ENCODE measurements at places on chromosomes 1 and 21.

- ATAC-seq = peak; percentile 89
Observed at GRCh38 chr1:155135415-155136028, at the start of gene SLC50A1. Gene SLC50A1, plus strand, starts transcription at chr1:155135852. Its CDS starts 60 bp downstream, at chr1:155135912.

DNA sequence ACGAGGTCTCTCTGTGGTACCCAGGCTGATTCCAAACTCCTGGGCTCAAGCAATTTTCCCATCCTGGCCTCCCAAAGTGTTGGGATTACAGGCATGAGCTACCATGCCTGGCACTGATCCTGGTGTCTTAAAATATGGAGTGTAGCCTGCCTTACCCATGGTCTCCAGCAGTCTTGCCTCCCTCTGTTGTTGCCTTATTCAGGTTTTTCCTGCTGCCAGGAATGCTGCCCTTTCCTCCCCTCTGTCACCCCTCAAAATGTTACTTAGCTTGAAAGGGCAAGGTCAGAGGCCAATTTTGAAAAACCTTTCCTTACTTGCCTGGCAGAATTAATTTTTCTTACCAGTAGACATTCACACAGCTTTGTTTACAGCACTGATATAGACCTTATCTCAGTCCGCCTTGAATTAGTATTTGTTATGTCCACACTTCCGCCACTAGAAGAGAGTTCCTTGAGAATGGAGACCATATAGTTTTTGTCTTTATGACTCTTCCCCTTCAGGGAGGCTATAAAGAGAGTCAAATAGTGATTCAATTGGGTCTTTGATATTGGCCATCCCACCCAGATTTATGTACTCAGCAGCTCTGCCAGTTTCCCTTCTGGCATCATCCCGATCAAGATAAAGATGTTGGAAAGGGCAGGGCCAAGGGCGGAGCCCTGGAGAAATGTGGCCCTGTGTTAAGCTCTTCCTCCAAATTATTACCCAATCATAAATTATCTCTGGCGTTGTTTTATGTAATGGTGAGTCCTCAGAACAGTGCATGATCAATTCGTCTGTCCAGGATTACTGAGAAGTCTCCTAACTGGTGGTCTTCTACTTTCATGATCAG, 38.8 kb downstream of the C1orf21 start:
- no peak for ATAC-seq

GRCh38 chr1:203088441-203088840, 2.6 kb upstream of the MYOG start:
- no peak for ATAC-seq

DNA sequence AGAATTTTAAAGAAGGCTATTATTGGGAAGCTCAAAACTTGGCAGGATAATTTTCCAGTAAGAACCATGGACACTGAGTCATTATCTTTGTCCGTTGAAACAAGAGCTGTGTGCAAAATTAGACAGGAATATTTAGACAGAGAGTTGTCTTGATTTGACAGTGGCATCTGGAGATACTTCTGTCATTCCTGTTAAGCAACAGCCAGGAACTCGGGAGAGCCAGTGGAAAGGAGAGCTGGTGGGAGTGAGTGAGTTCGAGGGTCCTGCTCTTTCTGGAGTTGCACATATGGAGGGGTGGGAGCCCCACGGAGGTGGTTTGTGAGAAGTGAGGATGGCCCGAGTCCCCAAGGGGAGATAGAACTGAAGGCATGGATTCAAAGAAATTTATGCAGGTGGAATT, 3.1 kb downstream of the COQ8A start:
- no peak for ATAC-seq

DNA sequence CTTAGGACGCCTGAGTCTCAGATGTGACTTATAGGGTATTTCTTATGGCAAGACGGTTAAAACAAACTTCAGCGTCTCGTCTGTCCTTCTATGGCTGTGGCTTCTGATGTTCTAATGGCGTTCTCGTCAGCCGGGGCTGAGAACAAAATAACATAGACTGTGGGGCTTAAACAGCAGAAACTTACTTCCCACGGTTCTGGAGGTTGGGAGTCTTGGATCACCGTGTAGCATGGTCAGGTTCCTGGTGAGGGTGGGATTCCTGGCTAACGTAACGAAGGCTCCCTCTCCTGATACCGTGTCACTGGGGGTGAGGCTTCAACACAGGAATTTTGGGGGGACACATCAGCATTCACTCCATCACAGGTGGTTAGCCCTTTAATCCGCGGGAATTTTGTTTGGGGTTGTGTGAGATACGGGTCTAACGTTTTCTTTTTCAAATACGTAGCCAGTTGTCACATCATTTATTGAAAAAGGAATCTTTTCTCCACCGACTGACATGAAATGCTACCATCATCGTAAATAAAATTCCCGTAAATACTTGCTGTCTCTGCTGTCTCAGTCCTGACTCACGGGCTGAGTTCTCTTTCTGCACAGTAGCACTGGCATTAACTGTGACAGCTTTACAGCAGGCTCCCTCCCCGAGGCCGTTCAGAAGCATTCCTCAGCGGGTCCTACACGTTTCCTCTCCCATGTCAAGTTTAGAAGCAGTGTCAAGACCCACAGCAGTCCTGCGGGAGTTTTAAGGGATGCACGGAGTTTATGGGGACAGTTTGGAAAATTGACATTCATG, 8.1 kb upstream of the POFUT2 start:
- ATAC-seq = peak; percentile 76

DNA sequence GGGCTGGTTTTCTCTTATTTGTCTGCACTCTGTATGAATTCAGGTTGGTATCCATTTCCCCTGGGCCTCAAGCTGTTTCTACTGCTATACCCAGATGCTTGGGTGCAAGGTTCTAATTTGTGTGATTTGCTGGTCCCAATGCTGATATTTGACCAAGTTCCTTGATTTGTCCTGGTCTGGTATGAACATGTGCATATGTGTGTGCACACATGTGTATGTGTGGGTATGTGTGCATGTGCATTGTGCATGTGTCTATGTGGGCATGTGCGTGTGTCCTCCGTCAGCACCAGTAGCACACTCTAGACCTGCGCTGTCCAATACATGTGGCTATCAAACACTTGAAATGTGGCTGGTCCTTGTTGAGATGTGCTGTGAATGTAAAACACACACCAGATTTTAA, 102.4 kb upstream of the TSPAN2 start:
- ATAC-seq = no peak

DNA sequence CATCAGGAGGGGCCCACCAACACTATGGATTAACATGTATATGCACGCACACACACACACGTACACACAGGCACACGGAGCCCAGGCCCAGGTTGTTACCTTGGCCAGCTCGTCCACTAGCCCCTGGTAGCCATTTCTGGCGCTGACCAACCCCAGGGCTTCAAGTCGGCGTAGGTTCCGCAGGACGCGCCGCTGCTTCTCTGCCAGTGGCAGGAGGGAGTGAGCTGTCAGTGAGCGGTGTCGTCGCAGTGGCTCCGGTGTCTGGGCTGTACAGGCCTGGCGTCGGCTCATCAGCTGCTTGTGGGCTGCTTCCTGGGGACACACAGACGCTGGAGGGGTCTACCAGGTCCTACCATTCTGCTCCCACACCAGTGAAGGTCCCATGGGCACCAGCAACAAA, 29.4 kb upstream of the MEF2D start:
- no peak for ATAC-seq

- no peak for ATAC-seq
Observed at GRCh38 chr21:34844013-34844923, 175.5 kb downstream of the CLIC6 start.

GRCh38 chr1:173295391-173295790, 88.3 kb upstream of the TNFSF4 start:
- ATAC-seq = no peak

DNA sequence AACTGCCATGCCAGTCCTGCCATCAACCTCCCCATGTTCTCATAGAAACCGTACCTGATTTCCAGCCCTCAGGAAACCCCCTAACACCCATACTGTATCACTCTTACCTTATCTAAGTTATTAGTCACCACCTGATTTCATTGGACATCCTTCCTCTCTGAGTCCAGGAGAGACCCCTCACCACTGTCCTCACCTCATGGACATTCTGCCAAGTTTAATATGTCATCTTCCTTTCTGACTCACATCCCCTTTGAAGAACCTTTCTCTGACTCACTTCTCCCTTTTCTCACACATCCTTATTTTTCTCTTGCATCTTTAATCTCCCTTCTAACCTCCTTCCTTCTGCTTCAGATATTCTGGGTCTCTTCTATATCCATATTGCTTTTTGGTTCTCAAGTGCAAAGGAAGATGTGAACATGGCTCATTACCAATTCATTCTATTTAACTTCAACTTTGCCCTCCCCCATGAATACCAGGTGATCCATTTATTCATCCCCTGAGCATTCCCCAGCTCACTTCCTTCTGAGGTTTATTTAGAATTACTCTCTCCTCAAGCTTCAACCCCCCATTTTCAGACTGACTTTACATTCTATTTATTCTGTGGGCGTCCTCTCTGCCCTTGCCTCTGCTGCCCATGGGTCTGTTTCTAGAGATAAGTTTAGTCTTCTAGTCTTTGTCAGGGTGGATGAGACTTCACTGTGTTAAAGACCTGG, 206.8 kb upstream of the ESRRG start:
- ATAC-seq = peak; percentile 34

DNA sequence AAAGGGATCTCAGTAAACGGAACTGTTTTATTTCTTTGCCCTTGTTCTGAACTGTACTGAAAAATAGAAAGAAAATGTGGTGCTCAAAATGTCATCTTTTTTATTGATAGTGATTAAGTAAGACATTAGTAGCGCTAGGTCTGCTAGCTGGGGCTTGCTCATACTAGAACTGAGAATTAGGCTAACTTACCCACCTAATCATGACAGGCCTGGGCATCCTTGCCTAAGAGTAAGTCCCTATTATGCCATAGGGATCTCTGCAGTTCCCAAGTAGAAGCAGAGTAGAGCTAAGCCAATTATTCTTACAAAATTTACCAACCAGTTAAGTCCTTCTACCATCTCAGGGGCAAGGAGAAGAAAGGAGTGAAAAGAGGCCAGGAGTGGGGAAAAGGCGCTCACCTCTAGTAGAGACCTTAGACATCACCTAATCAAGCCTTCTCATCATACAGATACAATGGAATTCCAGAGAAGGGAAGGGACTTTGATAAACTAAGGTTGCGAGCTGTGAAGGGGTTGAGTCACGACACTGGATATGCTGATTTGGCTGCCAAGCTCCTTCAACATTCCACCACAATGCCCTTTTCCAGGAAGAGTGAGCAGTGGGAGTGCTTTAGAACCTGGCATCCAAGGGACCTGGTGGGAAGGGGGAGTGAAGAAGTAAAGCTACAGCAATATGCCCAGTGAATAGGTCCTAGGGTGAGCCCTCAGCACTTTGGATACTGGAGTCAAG, 27.7 kb upstream of the RPTN start:
- ATAC-seq = no peak

GRCh38 chr1:25134801-25135461, 97.4 kb downstream of the SYF2 start:
- no peak for ATAC-seq

- ATAC-seq = no peak
Observed at GRCh38 chr1:111733183-111733991, 5.8 kb downstream of the INKA2 start.
